ENCODE measurements at places on chromosomes 3 and 15. TPM values are rescaled to one million over a fixed set of nuclear protein-coding genes. Genes with fewer than 3 reads are reported as not detected.

PPP2R3A gene
- total RNA-seq = 10.4 TPM

DNA sequence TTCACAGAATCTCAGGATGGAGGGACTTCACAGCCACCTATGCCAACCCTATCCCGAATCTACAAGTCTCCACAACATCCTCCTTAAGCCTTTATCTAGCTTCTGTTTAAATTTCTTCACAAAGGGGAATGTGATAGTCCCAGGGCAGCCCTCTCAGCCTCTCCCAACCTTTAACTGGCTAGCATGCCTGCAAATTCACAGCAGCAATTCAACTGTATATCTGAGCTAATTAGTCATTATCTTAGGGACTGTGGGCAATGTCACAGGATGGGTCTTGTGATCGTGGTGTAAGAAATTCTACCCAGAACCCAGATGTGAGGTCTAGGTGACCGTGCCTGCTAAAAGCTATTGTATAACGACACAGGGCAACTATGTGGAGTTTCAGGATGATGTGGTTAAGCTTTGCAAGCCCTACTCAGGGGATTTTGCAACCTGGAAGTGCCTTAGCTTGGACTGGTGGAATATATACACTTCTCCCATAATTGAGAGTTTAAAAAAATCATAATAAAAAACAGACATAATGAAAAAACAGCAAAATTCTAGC lies 65.5 kb upstream of the FBN1 start:
- DNase-seq = no peak

- no peak for DNase-seq
Measured at GRCh38 chr3:5023777-5024346, 44.6 kb downstream of the BHLHE40 start.

- no peak for DNase-seq
Measured at GRCh38 chr3:172312001-172312400, 136.3 kb downstream of the GHSR start.
